ENCODE measurements at places on chromosomes 4 and X. TPM values are rescaled to one million over a fixed set of nuclear protein-coding genes. Genes with fewer than 3 reads are reported as not detected.

DNA sequence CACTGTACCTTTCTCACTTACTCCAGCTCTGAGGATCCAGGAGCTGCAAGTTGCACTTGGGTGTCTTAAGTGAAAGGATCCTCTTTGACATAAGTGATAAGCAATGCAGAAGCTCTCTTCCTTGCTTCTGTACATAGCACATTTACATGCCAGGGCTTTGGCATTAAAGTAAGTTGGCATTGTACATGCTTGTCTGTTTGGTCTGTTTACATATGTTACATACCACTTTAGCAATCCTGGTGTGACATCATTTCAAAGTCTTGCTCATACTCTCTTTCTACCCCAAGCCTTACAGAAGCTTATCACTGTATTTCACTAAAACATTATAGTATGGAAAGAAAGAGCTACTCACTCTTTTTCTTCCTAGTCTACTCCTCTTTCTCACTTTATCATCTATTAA lies 2548.3 kb downstream of the ARAP2 start:
- DNase-seq = no peak

DNA sequence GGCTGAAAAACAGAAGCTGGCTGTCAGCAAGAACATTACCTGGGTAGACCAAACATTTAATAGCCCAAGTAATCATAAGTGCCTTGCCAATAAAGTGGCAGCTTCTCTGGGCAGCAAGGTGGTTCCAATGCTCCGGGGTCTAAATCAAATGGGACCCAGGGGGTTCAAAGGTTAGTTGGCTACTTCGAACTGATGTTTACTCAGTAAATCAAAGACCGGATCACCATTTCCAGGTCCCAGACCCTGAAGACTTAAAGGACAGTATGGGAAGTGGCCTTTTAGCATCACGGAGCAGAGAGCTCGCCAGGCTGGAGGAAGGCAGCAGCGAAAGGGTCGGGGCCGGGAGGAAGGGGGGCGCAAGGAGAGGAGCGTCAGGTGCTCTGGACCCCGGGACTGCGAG lies 1.0 kb downstream of the SH3KBP1 start:
- DNase-seq = no peak

- DNase-seq = no peak
Observed at GRCh38 chr4:187075514-187075913, 351.9 kb upstream of the FAT1 start.

GRCh38 chr4:162509333-162509732 lies 345.5 kb upstream of the FSTL5 start:
- no peak for DNase-seq

GRCh38 chr4:20544645-20545044 lies 155.6 kb upstream of the PACRGL start:
- DNase-seq = no peak

DNA sequence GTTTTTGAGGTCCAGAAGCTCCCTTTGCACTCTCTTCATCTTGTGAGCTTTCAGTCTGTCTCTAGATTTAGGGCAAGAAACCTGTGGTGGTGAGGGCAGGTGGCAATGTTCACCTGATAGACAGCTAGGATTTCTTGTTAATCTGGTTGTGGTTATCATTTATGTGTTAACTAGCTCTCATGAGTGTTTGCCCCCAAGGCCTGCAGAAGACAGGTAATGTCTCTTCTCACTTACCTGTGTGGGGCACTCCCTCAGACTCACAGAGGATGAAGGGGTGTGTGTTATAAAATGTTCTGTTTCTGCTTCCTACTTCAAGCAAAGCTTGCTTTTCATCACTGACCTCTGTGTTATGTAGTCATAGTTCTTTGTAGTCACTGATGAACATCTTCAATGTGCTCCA lies 17.8 kb downstream of the EGF start:
- no peak for DNase-seq

DNA sequence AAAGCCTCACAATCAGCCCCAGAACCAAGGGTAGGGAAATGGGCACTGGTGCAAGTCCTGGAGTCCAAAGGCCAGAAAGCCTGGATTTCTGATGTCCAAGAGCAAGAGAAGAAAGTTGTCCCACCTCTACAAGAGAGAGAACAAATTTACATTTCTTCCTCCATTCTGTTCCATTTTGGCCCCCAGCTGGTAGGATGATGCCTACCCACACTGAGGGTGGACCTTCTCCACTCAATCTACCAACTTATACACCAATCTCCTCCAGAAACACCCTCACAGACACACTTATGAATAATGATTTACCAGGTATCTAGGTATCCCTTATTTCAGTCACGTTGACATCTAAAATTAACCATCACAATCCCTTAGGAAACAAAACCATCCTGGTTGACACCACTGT lies 367.8 kb upstream of the GRIA3 start:
- DNase-seq = no peak

DNA sequence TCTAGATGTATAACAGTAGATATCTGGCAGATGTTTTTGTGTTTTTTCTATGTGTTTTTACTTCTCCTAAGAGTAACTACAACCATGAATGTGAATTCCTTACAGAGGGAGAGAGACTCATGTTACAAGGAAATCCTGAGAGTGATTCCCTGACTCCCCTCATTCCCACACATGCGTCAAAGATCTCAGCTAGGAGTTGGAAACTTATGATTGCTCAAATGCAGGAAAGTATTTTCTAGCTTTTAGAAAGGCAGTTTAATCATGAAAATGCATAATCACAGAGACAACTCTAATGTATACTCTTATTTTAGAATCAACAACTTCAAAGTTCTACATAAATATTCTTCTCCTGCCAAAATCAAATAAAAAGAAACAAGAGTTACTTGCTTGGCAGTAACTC lies 121.8 kb downstream of the PDE5A start:
- no peak for DNase-seq

- DNase-seq = no peak
Observed at GRCh38 chrX:74234818-74235217, 69.2 kb upstream of the ZCCHC13 start.

DNA sequence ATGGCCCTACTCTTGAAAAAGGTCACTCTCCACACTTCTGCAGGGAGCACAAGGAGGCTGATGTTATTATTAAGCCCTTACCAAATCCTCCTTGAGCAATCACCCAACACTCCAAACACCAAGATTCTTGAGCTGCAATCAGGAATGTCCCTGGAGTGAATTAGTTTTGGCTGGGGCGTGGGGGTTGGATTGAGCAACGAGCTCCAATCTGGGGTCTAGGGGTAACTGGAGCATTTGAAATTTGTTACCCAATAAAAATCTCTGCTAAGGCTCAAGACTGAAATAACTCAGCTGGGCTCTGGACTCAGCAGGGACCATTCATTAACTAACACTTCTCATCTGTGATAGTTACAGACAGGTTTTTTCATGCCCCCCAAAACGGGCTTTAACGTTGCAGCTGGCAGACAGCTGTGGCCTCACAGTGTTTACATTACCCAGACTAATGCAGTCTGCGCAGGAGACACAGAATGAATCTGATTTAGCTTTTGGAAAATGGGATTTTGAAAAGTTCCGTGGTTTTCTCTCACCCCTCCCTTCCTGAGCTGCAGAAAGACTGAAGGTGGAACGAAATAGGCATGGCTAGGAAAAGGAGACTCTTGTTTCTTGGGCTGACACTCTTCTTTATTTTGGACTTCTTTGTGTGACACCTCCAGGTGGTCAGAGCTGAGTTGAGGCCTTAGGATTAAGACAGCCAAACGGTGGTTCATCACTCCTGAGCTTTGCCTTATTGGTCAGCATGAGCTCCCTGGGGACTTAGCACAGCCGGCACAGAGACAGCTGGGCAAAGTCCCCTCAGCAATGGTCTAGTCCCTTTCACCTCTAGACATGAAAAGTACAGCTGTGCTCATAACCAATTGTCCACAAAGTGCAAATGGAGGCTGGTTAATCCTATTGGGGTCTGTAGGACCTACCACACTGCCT lies 26.6 kb downstream of the PLAC1 start:
- DNase-seq = no peak

- DNase-seq = peak; percentile 35
Observed at GRCh38 chrX:9464435-9465371, at the start of gene TBL1X. TBL1X (plus strand) TSS chrX:9465058; CDS start chrX:9653587, 188,529 bp downstream.

DNA sequence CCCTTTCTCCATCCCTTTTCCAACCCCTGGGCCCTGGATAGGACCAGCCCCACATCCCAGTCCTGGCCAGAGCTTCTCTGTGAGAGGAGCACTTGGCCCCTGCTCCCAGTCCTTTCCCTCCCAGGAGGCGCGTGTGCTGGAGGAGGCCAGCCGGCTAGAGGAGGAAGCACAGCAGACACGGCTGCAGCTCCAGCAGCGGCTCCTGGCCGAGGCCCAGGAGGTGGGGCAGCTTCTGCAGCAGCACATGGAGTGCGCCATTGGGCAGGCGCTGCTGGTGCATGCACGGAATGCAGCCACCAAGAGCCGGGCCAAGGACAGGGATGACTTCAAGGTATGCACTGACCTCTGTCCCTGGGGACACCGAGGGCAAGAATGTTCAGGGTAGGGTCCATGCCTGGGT lies 87.5 kb downstream of the EVC start:
- no peak for DNase-seq

- DNase-seq = no peak
Observed at GRCh38 chrX:8919801-8920200, 114.1 kb downstream of the FAM9B start.

GRCh38 chr4:23909671-23910070 lies 19.8 kb upstream of the PPARGC1A start:
- no peak for DNase-seq

DNA sequence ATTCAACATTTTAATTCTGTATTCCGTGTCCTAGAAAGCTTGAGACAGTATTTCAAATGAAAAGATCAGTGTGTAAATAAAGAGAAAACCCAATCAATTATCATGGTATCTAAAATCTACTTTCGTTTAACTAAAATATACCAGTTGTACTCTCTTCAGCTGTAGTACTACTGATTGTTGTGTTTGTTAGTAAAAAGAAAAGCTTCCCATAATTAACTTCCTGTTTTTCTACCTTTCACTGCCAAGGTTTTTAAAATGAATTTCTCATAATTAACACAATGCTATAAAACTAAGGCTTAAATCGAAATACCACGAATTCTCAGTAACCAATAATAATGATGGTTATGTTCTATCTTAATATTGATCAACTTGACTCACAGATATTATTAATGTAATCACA lies 37.4 kb downstream of the PPP3CA start:
- DNase-seq = no peak

GRCh38 chr4:38804654-38805295 lies at the start of gene TLR1:
TLR1 (minus strand) TSS chr4:38804791; CDS start chr4:38798831, 5,960 bp downstream.
- peak; percentile 27 for DNase-seq

GRCh38 chr4:8157944-8158709 lies 486 bp downstream of the ABLIM2 start:
- DNase-seq = no peak

- no peak for DNase-seq
Observed at GRCh38 chr4:48343035-48343434, 1.7 kb downstream of the SLAIN2 start.

- DNase-seq = no peak
Observed at GRCh38 chr4:186545436-186545835, 9.9 kb downstream of the MTNR1A start.

- DNase-seq = no peak
Observed at GRCh38 chr4:146182443-146182842, 6.9 kb downstream of the LSM6 start.

- DNase-seq = no peak
Observed at GRCh38 chrX:71604141-71604540, 14.2 kb downstream of the CXCR3 start.

DNA sequence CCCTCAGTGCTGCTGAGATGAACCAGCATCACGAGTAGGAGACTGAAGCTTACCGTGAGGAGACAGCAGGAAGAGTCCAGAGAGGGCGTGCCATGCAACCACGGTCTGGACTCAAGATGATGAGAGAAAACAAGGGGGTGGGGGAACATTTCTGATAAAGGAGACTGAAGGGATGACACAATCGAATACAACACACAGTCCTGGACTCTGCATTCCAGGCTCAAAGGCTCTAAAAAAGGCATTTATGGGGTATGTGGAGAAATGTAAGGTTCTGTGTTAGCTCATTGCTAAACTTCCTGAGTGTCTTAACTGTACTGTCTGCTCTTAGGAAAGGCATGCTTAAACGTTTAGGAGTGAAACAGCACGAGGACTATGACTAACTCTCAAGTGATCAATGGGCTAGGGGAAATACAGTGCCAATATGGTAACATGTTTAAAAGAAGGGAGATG lies 20.6 kb upstream of the IRAK1 start:
- DNase-seq = no peak

GRCh38 chr4:183738081-183738673 lies 79.1 kb downstream of the TRAPPC11 start:
- no peak for DNase-seq

GRCh38 chr4:85416094-85416493 lies 58.9 kb upstream of the ARHGAP24 start:
- DNase-seq = no peak

The C1GALT1C1 gene
- 19.5 TPM for total RNA-seq

The HMX1 gene
- total RNA-seq = not detected

The IDUA gene
- 12.6 TPM for total RNA-seq

The TMEM271 gene
- 0.05 TPM for total RNA-seq

The FAM149A gene
- 3.8 TPM for total RNA-seq

The ATP5ME gene
- total RNA-seq = 602 TPM

The TRIM2 gene
- total RNA-seq = 5.0 TPM

The MAMLD1 gene
- total RNA-seq = 0.42 TPM

The DNAAF6 gene
- 0.05 TPM for total RNA-seq

Data from thymus (tissue), 14 donors.